ENCODE measurements at places on chromosomes 13 and 19.

DNA sequence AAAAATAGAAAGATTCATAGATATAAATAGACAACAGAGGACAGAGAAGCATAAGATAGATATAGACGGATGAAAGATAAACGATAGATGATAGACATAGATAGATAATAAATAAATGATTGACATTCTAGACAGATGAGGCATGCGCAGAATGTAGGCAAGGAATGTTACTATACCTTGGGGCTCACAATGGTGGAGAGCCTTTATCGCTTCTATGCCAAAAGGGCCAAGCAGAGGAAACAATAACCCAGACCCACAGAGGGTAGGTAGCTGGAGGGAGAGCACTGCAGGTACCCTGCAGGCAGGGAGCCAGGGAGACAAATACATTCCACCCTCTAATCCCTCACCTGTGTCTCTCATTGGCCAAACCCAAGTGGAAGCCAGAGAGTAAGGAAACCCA, 44.4 kb downstream of the NOTCH3 start:
- no peak for DNase-seq

- DNase-seq = no peak
Observed at GRCh38 chr19:37725181-37725580, 5.6 kb upstream of the ZNF607 start.

DNA sequence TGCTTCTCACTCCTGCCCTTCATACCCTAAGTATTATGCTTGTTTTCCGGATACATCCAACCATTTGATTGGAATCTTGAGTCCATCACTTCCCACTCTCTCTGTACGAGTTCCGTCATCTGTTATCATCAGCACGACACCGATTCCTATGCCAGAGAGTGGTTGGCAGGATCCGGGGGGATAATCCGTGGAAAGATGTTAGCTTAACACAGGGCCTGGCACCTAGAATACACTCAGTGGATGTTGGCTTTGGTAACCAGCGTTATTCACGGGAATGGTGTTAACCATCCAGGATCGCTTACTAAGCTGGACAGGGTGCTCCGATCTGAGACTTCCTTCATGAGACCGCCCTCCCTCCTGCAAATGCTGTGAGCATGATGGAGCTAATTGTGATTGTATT, 12.4 kb downstream of the VSTM2B start:
- DNase-seq = no peak

- no peak for DNase-seq
Observed at GRCh38 chr19:31658993-31659896, 310.0 kb upstream of the TSHZ3 start.

DNA sequence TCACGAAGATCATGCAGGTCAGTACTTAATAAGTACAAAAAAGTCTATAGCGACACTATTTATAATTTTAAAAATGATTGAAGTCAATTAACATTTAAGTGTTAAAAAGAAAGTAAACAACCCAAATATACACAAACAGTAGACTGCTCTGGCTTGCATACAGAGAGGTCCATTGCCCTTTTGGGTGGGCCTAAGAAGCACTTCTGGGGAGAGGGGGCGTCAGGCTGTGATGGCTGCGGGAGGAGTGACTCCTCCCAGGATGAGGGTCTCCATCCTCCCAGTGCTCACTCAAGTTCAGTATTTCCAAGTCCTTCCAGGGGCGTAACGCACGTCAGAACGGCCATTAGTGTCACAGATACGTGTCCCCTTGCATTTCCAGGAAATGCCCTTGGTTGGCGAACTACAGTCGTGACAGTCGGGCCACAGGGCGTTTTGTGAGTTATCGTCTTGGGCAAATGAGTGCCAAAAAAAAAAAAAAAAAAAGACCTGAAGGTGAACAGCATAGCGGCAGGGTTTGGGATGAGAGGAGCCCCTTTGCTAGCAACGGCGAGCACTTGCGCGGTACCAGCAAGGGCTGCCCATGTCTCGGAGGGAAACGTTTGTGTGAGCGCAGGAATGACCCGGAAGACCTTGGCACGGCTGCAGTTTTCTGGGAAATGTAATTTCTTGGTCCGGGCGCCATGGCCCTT, at the start of gene SCGB2B2:
TSS of gene SCGB2B2 (minus strand) at position 463 of the 689 bp plus-strand sequence. CDS start 82,596 bp downstream, outside the sequence.
- peak; percentile 75 for DNase-seq

- DNase-seq = no peak
Observed at GRCh38 chr13:113552079-113552478, 32.5 kb upstream of the TFDP1 start.

- no peak for DNase-seq
Observed at GRCh38 chr19:31910224-31910623, 435.2 kb upstream of the ZNF507 start.

GRCh38 chr13:41710771-41711170, 250.1 kb downstream of the VWA8 start:
- DNase-seq = no peak

- DNase-seq = no peak
Observed at GRCh38 chr19:52749780-52750179, 14.9 kb upstream of the ZNF611 start.

DNA sequence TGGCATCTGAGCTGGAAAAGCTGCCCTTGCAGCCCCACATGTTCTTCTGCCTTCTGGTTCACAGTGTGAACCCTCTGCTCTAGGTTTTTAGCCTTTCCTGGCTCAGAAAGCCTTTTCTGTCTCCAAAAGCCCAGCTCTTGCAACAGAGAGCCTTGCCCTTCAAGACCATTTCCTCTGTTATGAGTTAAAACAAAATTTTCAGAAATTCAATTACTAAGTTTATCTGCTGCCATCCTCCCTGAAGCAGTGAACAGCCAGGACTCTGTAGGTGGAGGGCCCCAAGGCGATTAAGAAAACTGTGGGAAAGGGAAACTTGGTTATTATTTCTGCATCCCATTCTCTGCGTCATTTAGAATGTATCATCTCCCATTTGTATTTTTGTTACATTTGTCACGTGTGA, 18.8 kb downstream of the FAM124A start:
- DNase-seq = no peak
